ENCODE measurements at places on chromosomes 1 and 21.

- no peak for DNase-seq
These were observed 2.0 kb downstream of the SCMH1 start for GRCh38 chr1:41239988-41240610.

DNA sequence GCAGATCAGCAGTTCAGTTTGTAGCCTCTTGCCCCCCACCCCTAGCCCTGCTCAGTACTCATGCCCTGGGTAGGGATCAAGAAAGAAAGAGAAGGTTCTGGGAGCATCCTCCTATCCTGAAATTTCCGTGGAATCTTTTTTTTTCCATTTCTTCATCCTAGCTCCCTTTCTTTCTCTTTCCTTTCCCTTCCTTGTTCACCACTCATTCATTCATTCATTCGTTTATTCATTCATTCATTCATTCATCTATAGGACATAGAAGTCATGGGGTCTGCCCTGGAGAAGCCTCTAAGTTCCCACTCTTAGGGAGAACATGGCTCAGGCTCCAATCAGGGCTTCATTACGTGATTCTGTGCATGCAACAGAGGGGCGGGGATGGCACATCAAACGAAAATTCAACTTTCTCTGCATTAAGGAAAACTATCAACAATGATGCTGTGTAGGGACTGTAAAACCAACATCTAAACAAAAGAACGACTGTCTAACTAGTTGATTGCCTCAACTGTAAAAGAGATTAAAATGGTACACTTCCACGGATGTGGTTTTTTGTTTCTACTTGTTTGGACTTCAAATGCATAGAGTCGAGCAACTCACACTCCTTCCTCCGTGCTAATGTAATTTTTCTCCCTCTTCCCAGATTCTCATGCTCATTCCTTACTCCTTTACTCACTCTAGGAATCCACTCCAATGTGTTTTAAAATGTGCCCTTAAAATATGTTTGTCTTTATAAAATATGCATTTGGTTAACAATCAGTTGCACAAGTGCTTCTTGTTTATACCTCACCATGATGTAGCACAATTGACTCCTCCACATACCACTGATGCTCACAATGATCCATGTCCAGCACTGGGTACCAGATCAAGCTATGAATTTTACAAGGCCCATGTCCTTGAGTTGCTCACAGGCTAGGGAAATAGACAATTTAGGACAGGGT, 101.2 kb upstream of the SLC2A1 start:
- no peak for DNase-seq

DNA sequence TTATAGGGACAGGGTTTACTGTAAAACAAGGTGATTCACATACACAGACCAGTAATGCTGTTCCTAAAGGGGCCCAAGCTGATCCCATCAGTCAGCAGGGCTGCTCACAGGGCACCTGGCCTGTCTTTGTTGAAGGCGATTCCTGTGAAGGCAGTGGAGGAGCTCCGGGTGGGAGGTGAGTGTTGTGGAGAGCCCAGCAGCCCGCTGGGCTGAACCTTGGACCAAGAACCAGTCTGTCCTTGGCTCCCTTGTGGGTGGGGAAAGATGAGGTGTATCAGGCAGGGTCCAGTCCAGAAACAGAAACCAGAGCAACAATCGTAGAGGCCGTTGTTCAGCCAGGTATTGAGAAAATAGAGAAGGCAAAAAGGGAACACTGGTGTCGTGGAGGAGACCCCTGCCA, 12.5 kb downstream of the PDXK start:
- DNase-seq: no peak

- no peak for DNase-seq
These were observed 13.0 kb upstream of the SLC6A9 start for GRCh38 chr1:44044071-44044801.

GRCh38 chr1:215557992-215558626, 9.0 kb upstream of the KCTD3 start:
- no peak for DNase-seq

DNA sequence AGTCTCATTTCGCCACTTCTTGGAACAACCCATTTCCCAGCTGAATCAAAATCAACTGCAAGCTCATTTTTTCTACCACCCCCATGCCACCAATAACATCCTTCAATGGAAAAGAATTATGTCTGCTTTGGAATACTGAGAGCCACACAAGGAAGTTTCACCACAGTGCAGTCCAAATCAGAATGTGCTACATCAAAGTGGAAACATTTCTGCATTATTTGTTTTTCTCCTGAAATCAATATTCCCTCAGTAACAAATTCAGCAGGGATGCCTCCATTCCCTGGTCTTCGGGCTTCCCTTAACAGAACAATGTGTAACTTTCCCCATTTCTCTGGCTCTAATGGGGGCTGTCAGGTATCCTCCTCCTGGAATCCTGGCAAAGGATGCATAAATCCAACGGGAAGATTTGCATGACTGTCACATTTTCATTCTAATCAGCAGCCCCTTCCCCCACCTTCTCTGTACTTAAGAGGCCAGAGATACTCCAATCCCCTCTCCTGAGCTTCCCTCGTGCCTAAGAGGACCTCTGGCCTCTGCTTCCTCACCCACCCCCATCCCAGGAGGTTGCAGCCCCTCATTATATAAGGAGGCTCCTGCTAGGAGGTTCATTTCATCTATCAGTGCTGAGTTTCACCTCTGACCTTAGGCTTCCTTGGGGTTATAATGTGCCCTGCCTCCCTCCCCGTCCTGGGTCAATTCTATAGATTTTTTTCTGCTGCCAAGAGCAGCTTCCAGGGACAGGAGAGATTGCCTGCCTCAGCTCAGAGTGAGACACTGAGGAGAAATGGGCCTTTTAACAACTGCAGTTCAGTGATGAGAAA, 201.1 kb downstream of the OMA1 start:
- DNase-seq: no peak

DNA sequence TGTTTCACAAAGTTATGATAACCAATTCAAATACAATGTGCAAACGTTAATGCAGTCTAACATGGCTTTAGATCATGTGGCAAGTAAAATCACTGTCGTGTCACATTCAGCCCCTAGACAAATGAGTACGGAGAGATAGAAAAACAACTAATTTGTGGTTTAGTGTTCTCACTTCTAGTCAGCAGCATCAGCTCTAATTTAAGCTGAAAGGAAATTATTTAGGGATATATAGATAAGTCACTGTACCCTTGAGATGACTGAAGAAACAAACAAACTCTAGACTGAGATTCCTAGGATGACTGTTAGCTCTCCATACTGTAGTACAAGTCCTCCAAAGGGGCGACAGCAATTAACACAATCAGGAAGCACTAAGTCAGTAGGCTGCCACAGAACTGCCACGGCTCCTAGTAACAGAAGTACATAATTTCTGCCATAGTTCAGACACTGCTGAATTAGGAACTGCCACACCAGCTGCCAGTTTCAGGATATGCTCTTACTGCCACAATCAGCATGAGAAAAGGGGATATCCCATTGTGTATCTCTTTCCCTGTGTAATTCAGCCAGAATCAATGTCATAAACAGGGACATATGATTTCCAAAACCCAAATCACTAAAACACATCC, 150.4 kb upstream of the NEGR1 start:
- no peak for DNase-seq

- no peak for DNase-seq
These were observed 95.0 kb downstream of the CD58 start for GRCh38 chr1:116475850-116476218.

GRCh38 chr1:226215239-226215638, 8.2 kb upstream of the MIXL1 start:
- DNase-seq: no peak

- no peak for DNase-seq
These were observed 5.9 kb downstream of the CDC14A start for GRCh38 chr1:100358210-100358609.

DNA sequence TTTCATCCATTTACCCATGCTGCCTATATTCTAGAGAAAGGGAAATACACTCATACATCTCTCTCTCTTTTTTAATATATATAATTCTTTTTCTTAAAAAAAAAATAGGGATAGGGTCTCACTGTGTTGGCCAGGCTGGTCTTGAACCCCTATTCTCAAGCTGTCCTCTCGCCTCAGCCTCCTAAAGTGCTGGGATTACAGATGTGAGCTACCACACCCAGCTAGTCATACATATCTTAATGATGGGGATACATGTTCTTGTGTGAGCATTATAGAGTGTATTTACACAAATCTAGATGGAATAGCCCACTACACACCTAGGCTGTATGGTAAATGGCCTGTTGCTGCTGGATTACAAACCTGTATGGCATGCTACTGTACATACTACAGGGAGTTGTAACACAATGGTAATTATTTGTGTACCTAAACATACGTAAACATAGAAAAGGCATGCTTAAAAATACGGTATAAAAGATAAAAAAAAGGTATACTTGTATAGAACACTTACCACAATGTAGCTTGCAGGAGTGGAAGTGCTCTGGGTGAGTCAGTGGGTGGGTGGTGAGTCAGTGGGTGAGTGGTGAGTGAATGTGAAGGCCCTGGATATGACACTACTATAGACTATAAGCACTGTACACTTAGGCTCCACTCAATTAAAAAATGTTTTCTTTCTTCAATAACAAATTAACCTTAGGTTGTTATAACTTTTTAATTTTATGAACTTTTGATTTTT, 72.9 kb downstream of the IVNS1ABP start:
- DNase-seq: no peak

DNA sequence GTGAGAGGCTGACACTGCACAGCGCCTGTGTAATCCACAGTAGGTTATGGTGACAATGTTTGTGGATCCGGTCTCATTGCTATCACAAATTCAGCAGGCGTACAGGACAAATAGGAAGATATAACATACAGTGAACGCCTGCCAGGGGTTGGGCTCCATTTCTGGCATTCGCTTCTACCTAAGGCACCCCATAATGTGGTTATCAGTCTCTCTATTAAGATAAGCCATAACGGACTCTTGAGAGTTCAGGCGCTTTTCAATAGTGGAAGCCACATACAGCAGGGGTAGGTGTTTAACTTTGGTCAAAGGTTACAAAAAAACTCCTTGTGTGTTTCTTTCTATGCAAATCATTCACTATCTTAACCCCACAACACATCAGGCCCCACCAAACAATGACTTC, 72.8 kb downstream of the SIPA1L2 start:
- no peak for DNase-seq

GRCh38 chr1:197633447-197634078, 141.7 kb downstream of the DENND1B start:
- no peak for DNase-seq

DNA sequence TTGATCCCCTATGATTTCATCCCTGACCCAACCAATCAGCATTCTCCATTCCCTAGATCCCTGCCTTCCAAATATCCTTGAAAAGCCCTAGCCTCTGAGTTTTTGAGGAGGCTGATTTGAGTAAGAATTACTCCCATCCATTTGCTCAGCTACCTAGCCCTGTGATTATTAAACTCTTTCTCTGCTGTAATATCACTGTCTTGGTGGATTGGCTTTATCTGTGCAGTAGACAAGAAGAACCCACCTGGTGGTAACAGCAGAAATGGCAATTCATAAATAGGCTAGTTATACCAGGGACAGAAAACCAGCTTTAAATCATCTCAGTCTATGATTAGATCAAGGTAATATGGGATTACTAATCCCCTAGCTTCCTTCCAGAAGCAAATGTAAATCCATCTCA, 13.0 kb downstream of the IL20 start:
- no peak for DNase-seq

GRCh38 chr1:206582971-206583706, 29.1 kb downstream of the EIF2D start:
- DNase-seq: no peak

GRCh38 chr1:89546934-89547562, 22.4 kb downstream of the LRRC8B start:
- no peak for DNase-seq

GRCh38 chr1:64304823-64305222, 101.4 kb downstream of the UBE2U start:
- no peak for DNase-seq

DNA sequence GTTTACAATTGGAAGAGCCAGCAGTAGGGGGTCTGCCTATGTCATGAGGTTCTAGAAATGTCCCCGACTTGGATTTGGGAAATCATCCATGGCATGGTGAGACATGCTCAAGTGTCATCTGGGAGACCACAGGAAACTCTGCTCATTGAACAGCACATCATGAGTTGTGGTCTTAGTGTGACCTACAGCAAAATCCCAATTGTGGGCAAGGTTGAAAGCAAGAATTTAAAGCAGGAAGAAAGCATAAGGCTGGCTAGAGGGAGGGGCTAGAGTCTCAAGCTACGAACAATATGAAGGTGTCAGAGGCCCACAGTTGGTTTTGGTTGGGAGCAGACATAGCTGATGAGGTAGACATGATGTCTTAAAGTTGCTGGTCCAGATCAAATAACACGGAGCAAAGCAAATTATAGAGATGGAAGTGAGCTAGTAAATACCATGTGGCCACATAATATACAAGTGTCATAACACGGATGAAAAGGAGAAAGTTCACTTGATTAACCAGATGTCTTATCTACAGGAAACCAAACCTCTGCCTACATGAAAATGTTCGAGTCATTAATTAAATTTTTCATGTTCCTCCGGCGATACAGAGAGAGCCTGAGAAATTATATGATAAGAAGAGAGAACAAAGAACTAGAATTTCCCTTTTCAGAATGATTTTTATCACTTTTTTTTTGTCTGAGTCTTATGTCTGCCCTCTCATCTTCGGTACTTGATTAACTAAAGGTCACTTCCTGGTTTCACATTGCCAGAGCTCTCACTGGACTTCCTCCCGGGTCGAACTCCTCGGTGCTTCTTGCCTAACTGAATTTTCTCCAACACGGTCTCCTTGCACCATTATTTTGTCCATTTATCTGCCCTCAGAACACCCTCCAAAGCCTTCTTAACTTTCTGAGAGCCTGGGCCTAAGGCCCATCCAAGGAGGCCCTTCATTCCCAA, 67.5 kb upstream of the DUSP10 start:
- no peak for DNase-seq

- DNase-seq: no peak
These were observed 54.8 kb downstream of the SSX2IP start for GRCh38 chr1:84635429-84635828.

DNA sequence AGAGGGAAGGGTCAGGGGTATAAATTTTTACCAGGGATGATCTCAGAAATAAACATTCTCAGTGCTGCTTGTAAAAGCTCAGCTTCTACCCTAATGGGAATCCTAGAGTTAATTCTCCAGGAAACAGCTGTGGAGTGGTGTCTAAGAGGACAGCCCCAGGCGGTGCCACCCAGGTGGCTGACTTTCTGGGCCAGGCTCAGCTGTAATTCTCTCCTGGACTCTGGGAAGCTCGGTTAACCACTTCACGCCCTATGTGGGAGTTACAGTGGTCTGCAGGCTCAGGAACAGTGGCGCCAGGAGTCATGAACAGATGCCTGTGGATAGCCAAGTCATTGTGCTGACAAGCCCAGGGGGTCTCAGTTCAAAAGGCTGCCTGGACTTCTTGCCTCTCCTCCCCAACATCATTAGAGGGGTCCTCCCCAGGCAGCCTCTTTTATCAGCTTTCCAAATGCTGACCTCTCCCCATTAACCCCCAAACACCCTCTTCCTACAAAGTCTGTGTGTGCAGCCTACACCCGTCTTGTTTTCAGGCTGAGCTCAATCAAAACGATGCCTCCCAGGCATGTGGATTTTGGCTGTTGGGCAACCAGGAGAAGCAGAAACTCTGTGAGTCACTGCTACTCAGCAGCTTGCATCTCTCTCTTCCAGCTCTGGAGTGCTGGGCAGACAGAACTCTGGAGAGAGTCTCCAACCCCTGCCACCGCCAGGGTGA, 1.2 kb downstream of the HHIPL2 start:
- no peak for DNase-seq

- no peak for DNase-seq
These were observed 74.2 kb downstream of the PTPN14 start for GRCh38 chr1:214476986-214477870.

- no peak for DNase-seq
These were observed 123.2 kb downstream of the IGSF21 start for GRCh38 chr1:18230840-18231239.

GRCh38 chr1:155888481-155888880, 22.7 kb downstream of the RIT1 start:
- DNase-seq: no peak
